GM06990 (cell line): ENCODE measurements at places on chromosomes 11 and 22.

- DNase-seq: no peak
These were observed 12.2 kb downstream of the OR4D9 start for GRCh38 chr11:59523541-59523940.

GRCh38 chr22:40857309-40857855 lies 434 bp downstream of the XPNPEP3 start:
- no peak for DNase-seq

- DNase-seq: no peak
These were observed 36.4 kb downstream of the SLC22A12 start for GRCh38 chr11:64627371-64627770.

DNA sequence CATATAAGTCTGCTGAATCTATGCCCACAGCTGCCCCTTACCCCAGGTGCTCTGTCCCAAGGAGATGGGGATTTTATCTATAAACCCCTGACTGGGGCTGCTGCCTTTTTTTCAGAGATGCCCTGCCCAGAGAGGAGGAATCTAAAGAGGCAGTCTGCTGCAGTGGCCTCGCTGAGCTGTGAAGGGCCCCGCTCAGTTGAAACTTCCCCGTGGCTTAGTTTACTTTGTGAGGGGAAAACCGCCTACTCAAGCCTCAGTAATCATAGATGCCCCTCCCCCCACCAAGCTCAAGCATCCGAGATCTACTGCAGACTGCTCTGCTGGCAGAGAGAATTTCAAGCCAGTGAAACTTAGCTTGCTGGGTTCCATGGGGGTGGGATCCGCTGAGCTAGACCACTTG lies 7.4 kb upstream of the SCGB1D4 start:
- no peak for DNase-seq

GRCh38 chr11:111696556-111696955 lies 69.6 kb downstream of the PPP2R1B start:
- no peak for DNase-seq

- peak; percentile 79 for DNase-seq
These were observed at the start of gene MAJIN for GRCh38 chr11:64971421-64972233. Gene MAJIN, minus strand, starts transcription at chr11:64972108. Its CDS starts 12,703 bp downstream, at chr11:64959405.

DNA sequence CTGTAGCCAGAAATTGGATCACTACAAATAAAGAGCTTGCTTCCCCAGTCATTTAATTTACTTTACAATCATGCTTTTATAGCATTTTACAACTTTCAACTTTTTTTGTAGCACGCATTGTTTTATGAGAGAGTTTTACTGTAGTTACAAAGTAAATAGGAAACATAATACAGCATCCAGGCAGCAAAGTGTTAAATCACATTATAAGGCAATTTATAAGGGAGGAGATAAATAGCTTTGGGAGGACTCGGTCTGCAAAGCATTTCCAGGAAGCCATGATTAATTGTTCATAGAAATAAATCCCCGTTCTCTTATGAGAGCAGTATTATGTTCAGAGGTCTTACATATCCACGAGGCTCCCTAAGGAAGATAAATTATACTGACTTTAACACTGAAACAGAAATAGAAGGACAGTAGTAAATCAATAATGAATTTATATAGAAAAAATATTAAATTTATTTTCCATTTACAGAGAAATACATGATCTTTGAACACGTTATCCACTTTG lies 792.6 kb upstream of the RAG2 start:
- no peak for DNase-seq

DNA sequence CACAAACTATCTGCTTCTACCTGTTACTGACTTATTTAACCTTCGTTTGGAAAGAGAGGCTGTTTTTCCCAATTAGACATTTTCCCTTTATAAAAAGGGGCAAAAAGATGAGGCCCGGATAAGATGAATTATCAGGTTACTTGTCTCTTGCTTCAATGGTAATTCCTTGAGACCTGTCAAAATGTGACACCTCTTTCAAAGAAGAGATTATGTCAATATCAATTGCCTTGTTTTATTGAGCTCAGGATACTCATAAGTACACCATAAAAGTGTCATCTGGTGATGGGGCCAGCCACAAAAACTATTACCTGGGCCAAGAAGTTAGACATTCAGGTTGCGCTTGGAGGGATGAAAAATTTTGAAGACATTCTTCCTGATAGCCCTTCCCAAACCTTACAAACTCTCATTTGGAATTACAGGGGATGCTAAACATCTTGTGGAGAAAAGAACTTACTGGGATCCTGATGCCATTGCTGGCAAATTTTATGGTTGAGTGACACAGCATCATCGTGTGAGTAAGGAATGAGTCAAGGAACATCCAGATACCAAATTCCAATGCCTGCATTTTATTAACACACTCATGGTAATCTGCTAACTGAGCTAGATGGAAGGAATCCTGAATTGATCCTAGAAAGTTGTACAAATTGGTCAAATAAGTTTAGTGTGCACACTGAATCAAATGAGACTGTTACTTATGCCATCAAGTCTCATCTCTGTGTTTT lies 1071.2 kb downstream of the LRRC4C start:
- no peak for DNase-seq

GRCh38 chr11:69088676-69089146 lies 40.0 kb downstream of the TPCN2 start:
- peak; percentile 44 for DNase-seq

DNA sequence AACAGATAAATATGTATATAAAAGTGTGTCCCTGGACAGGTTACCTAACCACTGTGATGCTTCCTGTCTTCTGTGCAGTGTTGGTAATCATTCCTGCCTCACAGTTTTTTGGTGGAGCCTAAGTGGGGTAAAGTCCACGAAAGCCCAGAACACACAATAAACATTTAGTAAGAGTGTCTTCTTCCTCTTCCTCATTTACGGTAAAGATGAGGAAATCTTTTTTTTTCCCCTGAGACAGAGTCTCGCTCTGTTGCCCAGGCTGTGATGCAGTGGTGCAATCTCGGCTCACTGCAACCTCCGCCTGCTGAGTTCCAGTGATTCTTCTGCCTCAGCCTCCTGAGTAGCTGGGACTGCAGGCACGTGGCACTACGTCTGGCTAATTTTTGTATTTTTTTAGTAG lies 117.1 kb downstream of the LDLRAD3 start:
- no peak for DNase-seq

DNA sequence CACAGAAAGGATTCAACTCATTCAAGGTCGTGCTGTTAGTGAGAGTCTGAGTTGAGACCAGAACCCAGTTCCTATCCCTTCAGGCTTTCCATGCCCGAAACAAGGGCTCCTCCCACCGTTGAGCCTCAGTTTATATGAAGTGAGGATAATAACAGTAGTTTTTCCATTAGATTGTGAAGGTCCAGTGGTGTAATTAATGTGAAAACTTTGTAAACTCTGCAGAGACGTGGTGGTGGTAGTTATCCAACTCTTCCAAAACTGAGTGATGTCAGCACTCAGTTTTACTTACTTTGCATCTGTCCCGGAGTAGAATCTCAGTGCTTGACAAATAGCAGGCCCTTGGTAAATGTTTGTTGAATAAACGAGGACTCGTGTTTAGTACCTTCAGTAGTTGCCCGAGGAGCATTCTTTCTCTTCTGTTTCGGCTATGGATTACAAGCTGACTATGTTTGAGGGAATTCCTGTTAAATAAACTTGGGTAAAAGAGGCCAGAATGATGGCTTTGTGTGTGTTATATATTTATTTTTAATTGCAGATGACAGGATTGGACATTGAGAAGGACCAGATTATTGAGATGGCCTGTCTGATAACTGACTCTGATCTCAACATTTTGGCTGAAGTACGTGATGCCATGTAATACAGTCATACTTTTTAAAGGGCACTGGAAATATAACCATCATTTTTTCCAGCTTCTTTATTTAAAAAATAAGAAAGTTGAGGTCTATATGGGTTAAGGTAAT lies 1.0 kb downstream of the REXO2 start:
- no peak for DNase-seq

- no peak for DNase-seq
These were observed 28.0 kb upstream of the CCDC188 start for GRCh38 chr22:20178915-20179227.

DNA sequence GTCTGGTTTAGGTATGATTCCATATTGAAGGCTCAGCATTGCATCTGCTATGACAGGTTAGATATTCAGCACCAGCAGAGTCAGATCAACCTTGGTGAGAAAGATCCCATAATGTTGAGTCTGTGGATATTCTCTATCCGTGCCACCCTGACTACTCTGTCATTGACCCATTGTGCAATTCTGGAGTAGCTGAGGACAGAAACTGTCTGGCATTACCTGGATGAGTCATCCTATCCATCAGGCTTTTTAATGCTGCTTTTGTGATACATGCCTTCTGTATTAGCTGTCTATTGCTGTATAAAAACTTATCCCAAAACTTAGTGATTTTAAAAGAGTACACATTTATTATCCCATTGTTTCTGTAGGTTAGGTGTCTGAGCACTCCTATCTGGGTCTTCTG lies 189.1 kb upstream of the FAT3 start:
- no peak for DNase-seq

DNA sequence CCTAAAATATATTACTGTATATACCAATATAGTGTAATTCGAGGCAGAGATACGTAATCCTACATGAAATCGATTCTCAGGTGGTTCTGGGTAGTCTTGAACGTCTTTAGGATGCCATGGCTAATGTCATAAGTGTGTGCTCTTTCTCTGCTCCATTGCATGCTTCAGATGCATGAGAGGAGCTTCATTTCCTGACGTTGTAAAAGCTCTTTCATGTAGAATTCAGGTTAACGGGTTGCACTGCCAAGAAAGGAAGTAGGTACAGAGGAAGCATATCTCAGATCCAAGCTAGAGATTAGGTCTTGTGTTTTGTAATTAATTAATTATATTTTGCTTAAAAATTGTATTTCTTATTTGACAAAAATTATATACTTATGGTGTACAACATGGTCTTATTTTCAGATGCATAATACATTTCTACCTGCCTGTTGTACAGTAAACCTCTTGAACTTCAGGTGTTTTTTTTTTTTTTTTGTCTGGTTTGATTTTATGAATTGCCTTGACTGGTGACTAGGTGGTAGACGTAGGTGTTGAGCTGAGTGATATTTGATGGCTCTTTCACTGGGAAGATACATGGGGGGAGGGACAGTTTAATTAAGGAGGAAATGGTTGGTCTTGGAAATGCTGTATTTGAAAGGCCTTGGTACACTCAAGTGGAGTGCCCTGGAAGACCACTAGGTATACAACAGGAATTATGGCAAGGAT lies 9.3 kb downstream of the NUP50 start:
- no peak for DNase-seq

DNA sequence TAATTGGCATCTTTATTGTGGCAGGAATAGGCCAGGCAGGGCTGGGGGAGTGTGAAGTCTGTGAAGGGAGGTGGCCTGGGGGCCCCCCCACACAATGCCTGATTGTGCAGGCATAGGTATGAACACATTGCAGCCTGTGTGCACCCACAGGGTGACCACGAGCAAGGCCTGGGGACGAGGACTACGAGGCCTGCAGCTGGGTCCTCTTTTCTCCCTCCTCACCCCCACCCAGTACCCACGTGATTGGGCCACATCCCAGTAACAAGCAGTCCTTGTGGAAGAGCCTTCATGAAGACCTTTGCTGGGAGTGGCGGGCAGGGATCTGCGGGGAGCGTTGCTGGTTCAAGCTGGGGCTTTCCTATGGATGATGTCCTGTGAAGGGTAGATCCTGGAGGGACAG lies 29.3 kb downstream of the ZBTB16 start:
- no peak for DNase-seq

GRCh38 chr11:48106166-48106565 lies 110.4 kb upstream of the OR4B1 start:
- no peak for DNase-seq

GRCh38 chr22:17191163-17191784 lies 28.0 kb downstream of the ADA2 start:
- no peak for DNase-seq

- no peak for DNase-seq
These were observed 89.7 kb downstream of the EFCAB6 start for GRCh38 chr22:43722444-43722843.

GRCh38 chr11:83655976-83656375 lies 369.8 kb upstream of the CCDC90B start:
- DNase-seq: no peak

DNA sequence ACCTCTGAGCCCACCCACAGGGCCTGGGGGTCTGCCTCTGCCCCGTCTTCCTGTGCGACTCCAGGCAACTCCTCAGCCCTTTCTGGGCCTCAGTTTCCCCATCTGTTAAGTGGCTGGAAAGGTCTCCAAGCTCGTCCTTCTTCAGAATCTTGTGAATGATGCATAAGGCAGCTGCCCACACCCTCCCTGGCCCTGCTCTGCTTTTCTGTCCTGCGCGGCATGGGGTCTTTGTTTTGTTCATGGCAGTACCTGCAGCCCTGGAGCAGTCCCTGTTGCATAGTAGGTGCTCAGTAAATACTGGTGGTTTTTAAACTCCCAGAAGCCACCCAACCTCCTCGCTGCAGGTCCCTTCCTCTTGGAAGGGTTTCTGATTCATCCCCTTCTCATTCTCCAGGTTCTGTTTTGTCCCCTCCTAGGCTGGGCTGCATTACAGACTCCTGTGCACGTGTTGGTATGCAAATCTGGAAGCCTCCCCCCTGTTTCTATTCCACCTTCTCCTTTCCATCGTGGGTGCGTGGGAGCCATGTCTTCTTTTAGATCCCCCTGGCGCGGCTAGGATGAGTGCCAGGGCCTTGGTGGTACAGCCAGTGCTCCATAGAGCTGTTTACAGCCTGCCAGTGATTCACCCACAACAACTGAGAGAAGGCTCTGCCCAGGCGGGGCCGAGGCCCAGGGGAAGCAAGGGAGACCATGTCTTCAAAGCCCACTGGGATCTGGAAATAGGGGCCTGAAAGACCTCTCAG lies 19.3 kb upstream of the SYT7 start:
- DNase-seq: no peak
